ENCODE measurements at places on chromosomes 6 and 20.

DNA sequence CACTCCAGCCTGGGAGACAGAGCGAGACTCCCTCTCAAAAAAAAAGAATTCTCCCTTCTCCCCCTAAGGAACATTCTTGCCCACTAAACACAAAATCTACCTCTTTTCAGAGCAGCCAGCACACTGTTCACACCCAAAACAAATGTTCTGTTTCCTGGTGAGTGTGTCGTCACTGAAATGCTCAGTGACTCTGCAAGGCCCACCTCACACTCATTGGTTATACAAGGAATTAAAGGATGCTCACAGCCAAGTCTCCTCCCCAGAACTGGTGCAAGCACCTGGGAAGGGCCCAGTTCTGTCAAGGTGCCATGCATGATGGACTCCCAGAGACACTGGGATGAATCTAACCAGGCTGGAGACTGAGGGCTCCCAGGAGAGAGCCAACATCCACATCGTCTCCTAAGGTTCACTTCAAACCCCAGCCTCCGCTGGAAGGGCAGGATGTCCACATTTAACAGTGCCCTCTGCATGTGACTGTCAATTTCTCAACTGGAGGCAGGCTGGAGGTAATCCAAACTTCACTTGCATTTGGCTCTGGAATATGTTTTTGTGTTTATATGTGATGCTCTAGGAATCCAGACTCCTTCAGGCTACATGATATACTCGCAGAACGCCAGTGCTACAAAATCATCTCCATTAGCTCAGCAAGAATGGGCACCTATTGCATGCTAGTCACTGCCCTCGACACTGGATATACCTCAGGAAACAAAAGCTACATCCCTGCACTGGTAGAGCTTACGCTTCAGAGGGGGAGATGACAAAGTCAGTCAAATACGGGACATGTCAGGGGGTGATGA, 7.1 kb downstream of the RRBP1 start:
- DNase-seq = no peak

GRCh38 chr6:25698631-25699030, 46.6 kb downstream of the SCGN start:
- DNase-seq = no peak

DNA sequence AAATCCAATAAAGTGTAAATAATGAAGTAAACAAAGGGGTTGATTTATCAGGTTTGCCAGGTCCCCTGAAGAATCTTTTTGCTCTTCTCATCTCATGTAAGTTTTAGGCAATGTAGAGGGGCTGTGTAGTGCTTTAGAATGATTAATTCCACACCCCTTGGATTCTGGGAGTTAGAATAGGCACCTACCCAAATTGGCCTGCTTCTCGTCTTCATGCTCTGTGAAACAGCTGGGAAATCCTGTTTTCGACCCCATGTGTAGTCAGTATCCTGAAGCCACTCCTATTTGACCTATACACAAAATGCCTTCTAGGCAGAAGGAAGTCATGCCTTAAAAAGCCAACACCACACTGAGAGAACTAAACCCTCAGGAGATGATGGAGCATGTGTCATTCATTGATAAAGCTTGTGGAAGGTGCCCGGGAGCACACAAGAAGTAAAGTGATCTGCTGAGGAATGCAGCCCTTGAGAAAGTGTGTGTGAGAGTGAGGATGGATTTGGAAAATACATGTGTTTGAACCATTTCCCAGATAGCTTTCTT, 170.9 kb downstream of the KLHL32 start:
- DNase-seq = no peak

- no peak for DNase-seq
These were observed 6.8 kb upstream of the SOX4 start for GRCh38 chr6:21586740-21587178.

DNA sequence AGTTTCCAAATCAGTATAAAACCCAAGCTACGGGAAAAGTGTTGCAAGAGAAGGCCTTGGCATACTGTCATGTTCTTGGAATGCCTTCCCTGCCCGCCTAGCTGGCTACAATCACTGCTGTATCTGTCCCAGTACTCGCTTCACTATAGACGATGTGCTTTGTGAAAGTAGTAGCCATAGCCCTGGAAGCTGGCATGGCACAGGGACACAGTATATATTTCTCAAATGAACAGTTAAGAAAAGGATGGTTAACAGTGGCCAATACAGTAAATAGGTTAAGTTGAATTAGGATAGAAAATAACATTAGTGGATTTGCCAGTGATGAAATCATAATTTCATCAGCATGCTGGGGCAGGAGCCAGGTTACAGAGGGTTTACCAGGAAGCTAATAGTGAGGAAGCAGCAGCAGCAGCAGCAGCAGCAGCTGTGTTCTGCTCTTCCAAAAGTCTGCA, 499.3 kb downstream of the CDKAL1 start:
- no peak for DNase-seq

GRCh38 chr6:115765966-115766365, 294.7 kb downstream of the FRK start:
- DNase-seq = no peak

- no peak for DNase-seq
These were observed 199.0 kb downstream of the MYLK4 start for GRCh38 chr6:2551705-2552104.

Data from glomerular endothelial cell (primary cell).